ENCODE measurements at places on chromosomes 7 and 10. TPM values are rescaled to one million over a fixed set of nuclear protein-coding genes. Genes with fewer than 3 reads are reported as not detected.
A peak's percentile ranks its signal among the peaks of the same experiment; 100 is the strongest.

DNA sequence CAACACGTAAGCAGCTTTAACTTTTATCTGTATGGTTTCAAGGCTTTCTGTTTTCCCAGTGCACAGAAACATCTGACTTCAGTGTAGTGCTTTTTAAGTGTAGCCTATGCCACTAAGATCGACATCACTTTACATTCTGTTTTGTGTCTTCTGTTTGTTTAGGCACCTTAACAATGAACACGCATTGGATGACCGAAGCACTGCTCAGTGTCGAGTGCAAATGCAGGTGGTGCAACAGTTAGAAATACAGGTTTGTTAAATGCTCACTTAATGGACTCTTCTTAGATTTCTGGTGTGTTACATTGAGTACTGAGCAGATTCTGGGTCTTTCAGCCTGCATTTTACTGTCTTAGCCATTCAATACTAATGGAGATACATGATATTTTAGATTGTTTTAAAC lies 237.4 kb downstream of the FOXP2 start:
- H3K27ac ChIP-seq = no peak overlapping the region
- no peak overlapping the region for H3K4me3 ChIP-seq
- no peaks in the 10 kb centered on the region for H3K27me3 ChIP-seq
- H3K4me1 ChIP-seq = no peaks in the 10 kb centered on the region

HERC4 gene
- total RNA-seq = 65.7 TPM

DNA sequence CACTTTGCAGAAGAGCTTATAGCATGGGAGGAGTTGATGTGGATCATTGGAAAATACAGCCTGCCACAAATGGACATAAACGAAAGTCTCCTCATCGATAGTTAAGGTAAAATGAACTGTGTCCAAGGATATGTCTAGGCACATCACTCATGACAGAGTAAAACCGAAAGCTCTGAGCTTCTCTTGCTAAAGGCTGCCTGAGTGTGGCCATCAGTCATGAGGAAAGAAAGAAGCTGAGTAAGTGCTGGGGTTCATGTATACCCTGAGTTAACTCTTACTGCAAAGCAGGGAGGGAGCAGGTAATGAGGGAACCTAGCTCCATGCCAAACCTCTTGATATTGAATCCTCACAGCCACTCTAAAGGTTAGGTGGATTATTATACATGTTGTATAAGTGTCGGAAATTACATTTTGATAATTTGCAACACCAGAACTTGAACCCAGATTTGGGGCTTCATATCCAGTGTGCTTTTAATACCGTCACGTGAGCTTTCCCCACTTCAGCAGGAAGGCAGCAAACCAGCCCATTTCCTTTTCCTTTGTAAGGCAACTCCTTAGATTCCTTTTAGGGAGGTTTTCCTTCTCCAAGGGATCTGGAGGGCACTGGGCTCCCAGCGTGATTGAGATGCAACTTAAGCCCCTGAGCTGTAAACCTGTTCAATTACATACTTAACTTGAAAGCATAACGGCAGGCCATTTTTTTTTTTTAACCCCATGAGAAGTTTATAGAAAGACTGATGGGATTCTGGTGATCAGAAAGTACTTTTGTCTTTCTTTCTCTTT lies 215.0 kb downstream of the PHF14 start:
- DNase-seq = no peak
- H3K4me3 ChIP-seq = no peak overlapping the region
- no peaks in the 10 kb centered on the region for H3K4me1 ChIP-seq
- H3K27me3 ChIP-seq = no peaks in the 10 kb centered on the region
- no peaks in the 10 kb centered on the region for H3K36me3 ChIP-seq

SOSTDC1 gene
- total RNA-seq = not detected

DMBT1 gene
- not detected for total RNA-seq

DNA sequence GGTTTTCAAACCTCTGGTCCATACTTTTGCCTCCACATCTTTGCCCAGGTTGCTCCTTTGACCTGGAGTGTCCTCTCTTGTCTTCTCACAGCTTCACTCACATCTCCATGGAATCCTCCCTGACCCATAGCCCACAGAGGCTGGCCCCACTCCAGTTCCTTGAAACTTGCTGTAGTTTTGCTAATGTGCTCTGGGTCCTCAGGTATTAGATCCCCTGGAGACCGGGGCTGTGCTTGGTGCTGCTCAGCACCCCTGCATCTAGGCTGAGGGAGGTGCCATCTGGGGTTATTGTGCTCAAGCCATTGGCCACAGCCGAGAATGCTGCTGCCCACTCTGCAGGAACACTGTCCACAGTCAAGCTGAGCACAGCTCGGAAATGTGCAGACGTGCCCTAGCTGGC lies 16.5 kb downstream of the KNDC1 start:
- H3K4me1 ChIP-seq = no peaks in the 10 kb centered on the region
- H3K27me3 ChIP-seq = no peaks in the 10 kb centered on the region
- no peak overlapping the region for H3K4me3 ChIP-seq

ENTPD1 gene
- 28.2 TPM for total RNA-seq

- no peaks in the 10 kb centered on the region for H3K36me3 ChIP-seq
- H3K27me3 ChIP-seq = no peaks in the 10 kb centered on the region
- no peak for DNase-seq
Measured at GRCh38 chr7:104986628-104987259, 27.3 kb upstream of the KMT2E start.

UTF1 gene
- total RNA-seq = not detected

SRRM3 gene
- not detected for total RNA-seq

CCDC172 gene
- total RNA-seq = not detected

GRCh38 chr7:137592232-137592896 lies 248.8 kb upstream of the PTN start:
- no peak for DNase-seq
- no peaks in the 10 kb centered on the region for H3K4me1 ChIP-seq
- H3K4me3 ChIP-seq = no peak overlapping the region
- no peak overlapping the region for H3K27ac ChIP-seq
- H3K27me3 ChIP-seq = no peaks in the 10 kb centered on the region
- no peaks in the 10 kb centered on the region for H3K36me3 ChIP-seq

UCMA gene
- not detected for total RNA-seq

CACNB2 gene
- total RNA-seq = not detected

- no peak for DNase-seq
- H3K4me3 ChIP-seq = peak overlapping the region; percentile 67
- no peak overlapping the region for H3K27ac ChIP-seq
Measured at GRCh38 chr7:54757711-54758110, 1.3 kb downstream of the SEC61G start.

PPP3CB gene
- total RNA-seq = 34.9 TPM

DNA sequence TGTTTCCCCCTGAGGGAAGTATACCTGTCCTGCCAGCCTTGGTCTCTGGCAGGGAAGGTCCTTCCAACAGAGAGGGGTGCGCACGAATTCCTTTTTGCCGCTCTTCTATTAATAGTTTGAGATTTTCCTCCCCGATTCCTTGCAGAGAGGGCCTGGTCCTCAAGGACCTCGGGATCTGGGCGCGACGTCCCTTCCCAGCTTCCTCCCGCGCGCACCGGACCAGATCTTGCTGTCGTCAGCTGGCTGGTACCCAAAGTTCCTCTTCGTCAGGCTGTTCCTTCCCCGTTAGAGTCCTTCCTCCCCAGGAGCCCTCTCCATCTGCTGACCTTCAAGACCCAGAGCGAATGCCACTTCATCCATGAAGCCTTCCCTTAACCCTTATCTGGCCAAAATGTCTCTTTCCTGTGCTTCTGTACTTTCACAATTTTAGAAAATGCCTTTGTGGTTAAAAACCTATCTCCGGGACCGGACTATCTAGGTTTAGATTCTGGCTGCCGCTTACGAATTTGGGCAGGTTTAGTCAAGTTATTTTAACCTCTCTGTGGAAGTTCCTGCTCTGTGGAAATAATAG lies 851 bp upstream of the GOT1 start:
- no peaks in the 10 kb centered on the region for H3K27me3 ChIP-seq
- H3K27ac ChIP-seq = peak overlapping the region; percentile 90
- H3K36me3 ChIP-seq = no peaks in the 10 kb centered on the region
- H3K4me3 ChIP-seq = peak overlapping the region; percentile 81
- H3K4me1 ChIP-seq = peaks cover 9% of the 10 kb centered on the region
- DNase-seq = peak; percentile 22

DNA sequence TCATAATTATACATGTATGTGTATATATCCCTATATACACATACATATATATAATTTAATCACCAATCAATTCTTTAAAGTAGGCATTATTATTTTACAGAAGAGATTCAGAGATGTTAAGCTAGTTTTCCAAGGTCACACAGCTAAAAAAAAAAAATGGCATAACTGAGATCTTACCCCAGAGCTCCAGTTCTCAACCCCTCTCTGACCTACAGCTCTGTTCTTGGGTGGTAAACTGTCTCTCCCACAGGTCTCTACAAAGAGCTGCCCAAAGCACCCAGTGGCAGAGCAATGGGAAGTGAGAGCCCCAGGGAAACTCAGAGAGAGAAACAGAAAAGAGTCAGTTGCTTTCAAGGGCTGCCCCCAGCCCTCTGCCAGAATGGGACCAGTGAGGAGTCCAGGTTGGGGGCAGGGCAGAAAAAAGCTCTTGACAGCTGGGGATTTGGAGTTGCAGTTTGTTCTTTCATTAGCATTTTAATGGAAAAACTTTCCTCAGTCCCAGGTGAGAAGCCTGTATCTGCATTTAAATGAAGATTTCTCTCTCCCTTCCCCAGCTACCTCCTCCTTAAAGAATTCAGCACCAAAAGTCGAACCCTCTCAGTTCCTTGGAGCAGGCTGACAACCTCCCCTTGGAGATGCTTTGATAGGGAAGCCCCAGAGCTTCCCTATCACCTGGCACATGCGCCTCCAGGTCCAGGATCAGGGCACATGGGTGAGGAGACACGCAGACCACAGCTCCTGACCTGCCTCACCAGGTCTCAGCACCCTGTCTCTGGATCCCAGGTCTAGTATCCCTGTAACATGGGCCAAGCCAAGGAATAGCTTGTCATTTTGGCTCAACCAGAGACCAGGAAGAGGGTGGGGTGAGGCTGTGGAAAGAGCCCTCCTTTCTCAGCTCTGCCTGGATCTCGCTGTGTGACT lies 388.1 kb downstream of the PLXNA4 start:
- no peak overlapping the region for H3K4me3 ChIP-seq
- no peak overlapping the region for H3K27ac ChIP-seq
- H3K36me3 ChIP-seq = no peaks in the 10 kb centered on the region
- no peak for DNase-seq
- H3K27me3 ChIP-seq = no peaks in the 10 kb centered on the region

DNA sequence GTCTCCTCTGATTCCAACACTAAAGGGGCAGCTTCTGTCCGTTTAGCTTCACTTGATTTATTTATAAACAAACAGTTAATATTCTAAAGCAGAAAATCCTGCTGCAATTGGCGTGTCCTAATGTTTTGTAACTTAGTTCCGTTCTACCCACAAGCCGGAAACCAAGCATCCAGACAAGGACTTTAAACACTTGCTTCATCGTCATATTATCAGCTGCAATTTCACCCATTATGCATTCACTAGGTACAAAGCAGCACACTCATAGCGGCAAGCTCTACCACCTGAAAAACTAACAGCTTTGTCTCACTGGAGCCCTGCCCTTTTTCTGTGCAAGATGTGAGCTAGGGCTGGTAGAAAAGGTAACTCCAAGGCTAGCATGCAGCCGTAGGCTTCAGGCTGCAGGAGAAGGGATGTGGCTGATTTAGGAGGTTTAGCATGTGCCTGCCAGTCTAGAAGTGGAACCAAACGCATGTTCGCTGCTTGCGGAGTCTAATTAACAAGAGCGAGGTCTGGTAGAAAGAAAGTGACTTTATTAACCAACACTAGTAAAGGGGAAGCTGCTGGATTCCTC lies 43.7 kb upstream of the BPGM start:
- no peaks in the 10 kb centered on the region for H3K36me3 ChIP-seq
- peak; percentile 3 for DNase-seq
- H3K27me3 ChIP-seq = no peaks in the 10 kb centered on the region
- no peaks in the 10 kb centered on the region for H3K4me1 ChIP-seq
- no peak overlapping the region for H3K27ac ChIP-seq

DNA sequence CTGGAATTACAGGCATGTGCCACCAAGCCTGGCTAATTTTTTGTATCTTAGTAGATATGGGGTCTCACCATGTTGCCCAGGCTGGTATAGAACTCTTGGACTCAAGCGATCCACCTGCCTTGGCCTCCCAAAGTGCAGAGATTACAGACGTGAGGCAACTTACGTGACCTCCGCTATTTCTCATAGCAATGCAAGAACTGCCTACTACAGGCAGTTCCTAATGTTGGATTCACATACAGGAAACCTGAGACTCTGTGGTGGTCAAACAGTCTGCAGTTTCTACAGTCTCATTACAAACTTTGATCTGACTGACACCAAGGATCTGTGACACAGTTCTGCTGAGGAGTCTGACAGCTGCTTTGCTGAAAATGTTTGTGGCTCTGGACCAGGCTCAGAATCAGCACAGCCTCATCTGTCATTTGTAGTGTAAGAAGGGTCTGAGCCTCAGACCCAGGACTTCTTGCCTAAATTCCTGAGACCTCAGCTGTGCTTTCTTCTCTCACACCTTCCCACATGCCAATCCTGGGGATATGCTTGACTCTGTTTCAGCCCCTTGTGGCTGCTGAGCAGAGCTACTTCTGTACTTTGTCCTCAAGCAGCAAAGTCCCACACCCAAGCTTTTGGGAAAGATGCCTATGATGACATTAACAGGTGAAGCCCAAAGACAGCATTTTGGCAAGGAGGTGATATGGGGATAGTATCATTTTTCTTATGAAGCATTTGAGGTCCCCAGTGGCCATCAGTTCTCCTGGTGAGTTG lies 48.0 kb upstream of the CYP2C9 start:
- no peak for DNase-seq
- H3K4me1 ChIP-seq = no peaks in the 10 kb centered on the region
- H3K36me3 ChIP-seq = no peaks in the 10 kb centered on the region
- no peak overlapping the region for H3K4me3 ChIP-seq
- no peak overlapping the region for H3K27ac ChIP-seq
- no peaks in the 10 kb centered on the region for H3K27me3 ChIP-seq

DNA sequence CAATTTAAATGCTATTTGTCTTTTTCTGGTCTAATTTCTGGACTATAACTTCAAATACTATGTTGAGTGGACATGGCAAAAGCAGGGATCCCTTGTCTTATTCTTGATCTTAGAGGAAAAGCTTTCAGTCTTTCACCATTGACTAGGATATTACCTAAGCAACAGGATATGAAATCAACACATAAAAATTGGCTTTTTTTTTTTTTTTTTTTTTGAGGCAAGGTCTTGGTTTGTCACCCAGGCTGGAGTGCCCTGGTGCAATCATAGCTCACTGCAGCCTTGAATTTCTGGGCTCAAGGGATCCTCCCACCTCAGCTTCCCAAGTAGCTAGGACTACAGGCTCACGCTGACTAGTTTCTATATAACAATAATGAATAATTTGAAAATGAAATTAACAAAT lies 90.8 kb downstream of the JMJD1C start:
- DNase-seq = no peak
- no peaks in the 10 kb centered on the region for H3K27me3 ChIP-seq
- no peak overlapping the region for H3K27ac ChIP-seq
- H3K4me3 ChIP-seq = no peak overlapping the region
- H3K36me3 ChIP-seq = no peaks in the 10 kb centered on the region

DNA sequence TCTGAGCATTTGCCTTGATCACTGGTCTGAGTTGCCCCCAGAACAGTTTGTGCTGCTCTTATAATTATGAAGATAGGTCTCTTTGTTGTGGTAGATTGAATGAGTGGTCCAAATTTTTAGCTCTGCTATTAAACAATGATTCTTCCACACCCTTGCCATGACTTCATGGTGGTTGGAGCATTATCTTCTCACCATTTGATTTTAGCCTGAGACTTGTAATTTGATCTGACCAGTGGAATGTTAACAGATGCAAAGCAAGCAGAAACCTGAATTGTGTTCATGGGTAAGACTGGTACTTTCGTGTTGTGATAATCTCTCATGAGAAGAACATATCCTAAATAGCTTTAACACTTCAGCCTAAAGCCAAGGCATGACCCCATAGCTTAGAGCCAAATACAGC lies 139.1 kb downstream of the TFPI2 start:
- no peak for DNase-seq
- no peaks in the 10 kb centered on the region for H3K27me3 ChIP-seq
- no peak overlapping the region for H3K4me3 ChIP-seq
- no peak overlapping the region for H3K27ac ChIP-seq

All from naive thymus-derived CD4-positive, alpha-beta T cell (primary cell).